ELF-1 (cell line): ENCODE measurements at places on chromosomes 16 and 17.

GRCh38 chr17:610276-610675, 104.4 kb downstream of the VPS53 start:
- no peak for DNase-seq

- DNase-seq: no peak
Measured at GRCh38 chr16:70442344-70442743, 3.4 kb upstream of the ST3GAL2 start.

DNA sequence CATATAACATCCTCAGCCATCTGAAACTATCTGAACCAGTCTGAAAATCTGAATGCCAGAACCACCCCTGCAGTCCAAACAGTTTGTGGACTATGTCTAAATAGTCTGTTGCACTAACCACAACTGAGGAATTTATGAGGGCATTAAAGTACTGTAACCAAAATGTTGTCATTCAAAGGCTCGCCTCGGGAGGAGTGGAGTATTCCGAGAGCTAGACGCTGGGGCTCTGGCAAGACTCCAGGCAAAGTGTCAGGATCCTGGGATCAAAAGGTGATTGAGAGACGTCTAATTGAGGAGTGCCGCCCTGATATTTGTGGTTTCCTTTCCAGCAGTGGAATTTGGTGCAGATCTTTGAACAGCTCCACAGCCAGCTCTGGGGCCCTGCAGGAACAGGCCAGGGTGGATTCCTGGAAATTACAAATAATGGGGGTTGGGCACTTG, 142.9 kb upstream of the MYOCD start:
- peak; percentile 96 for DNase-seq

- DNase-seq: no peak
Measured at GRCh38 chr16:75060723-75061122, 55.9 kb downstream of the LDHD start.

GRCh38 chr17:35684055-35684802, 47.2 kb upstream of the RASL10B start:
- no peak for DNase-seq
